CD4-positive, alpha-beta T cell treated with Interleukin-1 beta for 1 hour (primary cell): ENCODE measurements at places on chromosomes 2 and 18.

GRCh38 chr2:186591506-186591890 is 1.6 kb downstream of the ITGAV start:
- DNase-seq, result no peak

DNA sequence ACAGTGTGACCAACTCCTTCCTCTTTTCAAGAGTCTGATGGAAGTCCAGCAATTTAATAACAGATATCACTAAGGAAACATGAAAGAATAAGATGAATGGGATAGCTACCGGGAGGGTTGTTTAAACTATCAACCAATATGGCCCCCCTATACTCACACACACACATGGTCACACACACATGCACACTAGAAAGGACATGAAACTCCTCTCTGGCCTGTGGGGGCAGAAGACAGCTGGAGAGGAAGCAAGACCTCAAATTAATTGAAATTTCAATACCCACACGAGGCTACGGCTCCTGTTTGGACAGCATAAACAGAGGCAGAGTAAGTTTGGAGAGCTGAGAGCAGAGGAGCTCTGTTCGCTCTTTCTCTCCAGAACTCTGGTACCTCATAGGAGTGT is 34.7 kb upstream of the REEP1 start:
- DNase-seq, result no peak

- DNase-seq, result no peak
Measured at GRCh38 chr18:77407733-77408132, 158.1 kb downstream of the GALR1 start.

- no peak for DNase-seq
Measured at GRCh38 chr2:239881031-239881471, 144.1 kb downstream of the NDUFA10 start.

- peak; percentile 95 for DNase-seq
Measured at GRCh38 chr2:10812362-10813162, at the start of gene PDIA6. TSS of gene PDIA6 (minus strand) at chr2:10812785. CDS start at chr2:10812696, 89 bp downstream.

DNA sequence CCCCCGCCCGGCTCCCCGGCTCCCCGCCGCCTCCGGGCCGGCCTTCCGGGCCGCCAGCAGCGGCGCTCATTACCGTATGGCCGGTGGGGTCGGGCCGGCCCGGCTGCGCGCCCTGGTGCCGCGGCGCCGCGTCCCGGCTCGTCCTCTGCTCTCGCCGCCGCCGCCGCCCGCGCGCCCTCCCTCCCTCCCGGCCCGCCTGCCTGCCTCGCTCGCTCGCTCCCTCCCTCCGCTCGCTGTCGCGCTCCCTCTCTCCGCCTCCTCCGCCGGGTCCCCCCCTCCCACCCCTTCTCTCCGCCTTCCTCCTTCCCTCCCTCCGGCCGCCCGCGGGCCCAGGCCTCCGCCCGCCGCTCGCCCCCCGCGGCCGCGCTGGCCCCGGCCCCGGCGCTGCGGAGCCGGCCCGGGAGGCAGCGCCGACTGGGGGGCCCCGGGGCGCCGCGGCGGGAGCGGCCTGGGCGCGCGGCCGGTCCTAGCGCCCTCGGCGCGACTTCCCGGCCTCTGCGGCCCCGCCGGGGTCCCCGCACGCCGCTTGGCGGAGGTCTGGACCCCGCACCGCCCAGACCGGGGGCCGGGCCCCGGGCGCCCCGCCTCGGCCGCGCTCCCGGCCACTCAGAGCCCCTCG is at the start of gene DNMT3A:
DNMT3A (minus strand) TSS at position 173 of the 619 bp plus-strand sequence. CDS start 27,941 bp downstream, outside the sequence.
- DNase-seq, result peak; percentile 58

DNA sequence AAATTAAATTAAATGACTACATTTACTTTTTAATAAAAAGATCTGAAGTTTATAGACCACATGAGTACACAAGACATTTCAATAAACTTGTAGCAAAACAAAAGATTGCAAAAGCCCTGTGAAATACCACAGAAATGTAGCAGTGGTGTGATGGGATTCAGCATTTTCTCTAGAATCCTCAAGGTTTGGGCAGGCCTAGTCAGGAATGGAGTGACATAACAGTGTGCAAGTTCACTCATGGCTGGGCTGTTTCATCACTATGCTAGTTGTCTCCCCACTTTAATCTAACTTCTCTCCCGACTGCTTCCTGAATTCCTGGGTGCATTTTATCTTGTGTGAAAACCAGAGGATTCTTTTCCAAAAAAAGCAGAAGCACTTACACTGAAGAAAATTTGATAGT is 1089.9 kb upstream of the DDX18 start:
- DNase-seq, result no peak

- no peak for DNase-seq
Measured at GRCh38 chr2:145028101-145028920, 508.4 kb upstream of the ZEB2 start.

GRCh38 chr2:54535599-54536195 is 79.6 kb downstream of the SPTBN1 start:
- DNase-seq, result no peak
